CD4-positive, alpha-beta T cell treated with Interleukin-17A for 4 hours (primary cell): ENCODE measurements at places on chromosomes 7 and 10.

DNA sequence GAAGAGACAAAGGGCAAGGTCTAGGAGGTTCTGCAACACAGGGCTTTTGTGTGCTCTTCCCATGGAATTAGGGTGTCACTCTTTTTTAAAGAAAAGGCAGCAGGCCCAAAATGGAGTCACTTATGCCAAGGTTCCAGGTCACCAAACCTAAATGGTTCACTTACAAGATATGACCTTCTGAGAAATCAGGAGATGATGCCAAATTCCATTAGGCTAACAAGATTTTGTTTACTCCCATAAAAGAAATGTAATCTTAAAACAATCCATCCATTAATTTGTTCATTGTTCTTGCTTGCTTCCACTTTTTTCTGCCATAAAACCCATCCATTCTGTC, 158.1 kb downstream of the SNX13 start:
- DNase-seq: no peak

- DNase-seq: no peak
Measured at GRCh38 chr10:13719425-13719824, 132.7 kb downstream of the PRPF18 start.

GRCh38 chr10:81950358-81950757, 75.4 kb downstream of the NRG3 start:
- no peak for DNase-seq

GRCh38 chr7:11078247-11078834, 104.7 kb downstream of the PHF14 start:
- no peak for DNase-seq

GRCh38 chr10:112363696-112364688, 9.9 kb upstream of the ACSL5 start:
- no peak for DNase-seq

- no peak for DNase-seq
Measured at GRCh38 chr7:41729059-41729458, 26.2 kb upstream of the INHBA start.

- no peak for DNase-seq
Measured at GRCh38 chr7:151710646-151711434, 166.1 kb downstream of the PRKAG2 start.

GRCh38 chr7:121530227-121531174, 134.4 kb upstream of the FAM3C start:
- DNase-seq: peak; percentile 34

GRCh38 chr7:45157286-45157652, 322 bp upstream of the RAMP3 start:
- DNase-seq: no peak

DNA sequence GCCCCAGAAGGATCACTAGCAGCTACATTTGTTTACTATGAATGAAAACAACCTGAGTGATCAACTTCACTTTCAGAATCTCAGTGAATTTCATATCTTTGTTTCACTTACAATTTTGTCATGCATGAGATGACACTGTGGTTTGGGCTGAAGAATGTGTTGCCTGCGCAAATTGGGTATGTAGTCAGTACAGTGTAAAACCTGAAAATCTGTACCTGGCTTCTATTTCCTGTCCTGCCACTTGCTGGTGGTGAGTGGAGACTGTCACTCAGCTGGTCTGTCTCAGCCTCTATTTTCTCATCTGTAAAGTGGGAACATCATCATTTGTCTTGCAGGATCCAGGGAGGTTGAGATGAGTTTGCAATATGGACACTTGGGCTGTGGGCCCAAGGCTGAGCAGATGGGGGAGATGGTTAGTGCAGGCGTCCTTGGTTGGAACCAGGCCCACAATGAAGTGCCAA, 118.0 kb downstream of the WDFY4 start:
- DNase-seq: no peak

GRCh38 chr7:139702313-139702731, 75.5 kb downstream of the HIPK2 start:
- no peak for DNase-seq

- no peak for DNase-seq
Measured at GRCh38 chr7:138873220-138873892, 75.4 kb upstream of the ATP6V0A4 start.

DNA sequence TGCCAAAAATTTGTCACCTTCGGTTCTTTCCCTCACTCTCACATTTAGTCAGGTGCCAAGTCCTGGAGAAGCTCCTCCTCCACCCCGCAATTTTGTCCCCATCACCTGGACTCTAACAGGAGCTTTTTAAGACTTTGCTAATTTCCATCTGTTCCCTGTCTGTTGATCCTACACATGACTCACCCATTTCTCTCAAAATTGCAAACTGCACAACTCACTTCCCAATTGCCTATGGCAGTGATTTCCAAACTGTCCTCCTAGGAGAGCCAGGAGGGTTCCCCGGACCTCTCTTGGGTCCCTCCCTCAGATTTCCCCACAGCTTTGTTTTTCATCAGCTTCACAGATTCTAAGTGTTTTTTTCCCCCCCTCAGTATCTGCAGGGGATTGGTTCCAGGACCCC, 120.3 kb downstream of the WNT2 start:
- no peak for DNase-seq

DNA sequence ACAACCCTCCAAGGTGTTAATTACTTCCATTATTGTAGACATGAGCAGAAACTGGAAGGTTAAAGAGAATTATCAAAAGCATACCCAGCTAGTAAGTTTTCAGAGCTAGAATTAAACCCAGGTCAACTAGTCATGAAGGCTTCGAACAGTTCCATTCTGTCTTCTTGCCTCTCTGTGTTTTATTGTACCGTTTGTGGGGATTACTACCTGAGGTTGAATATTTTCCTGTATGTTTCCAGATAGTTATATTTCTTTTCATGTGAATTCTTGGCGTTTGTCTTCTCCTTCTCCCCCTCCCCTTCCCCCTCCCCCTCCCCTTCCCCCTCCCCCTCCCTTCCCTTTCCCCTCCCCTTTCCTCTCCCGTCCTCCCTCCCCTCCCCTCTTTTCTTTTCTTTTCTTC, 218.0 kb upstream of the GALNT17 start:
- DNase-seq: no peak

DNA sequence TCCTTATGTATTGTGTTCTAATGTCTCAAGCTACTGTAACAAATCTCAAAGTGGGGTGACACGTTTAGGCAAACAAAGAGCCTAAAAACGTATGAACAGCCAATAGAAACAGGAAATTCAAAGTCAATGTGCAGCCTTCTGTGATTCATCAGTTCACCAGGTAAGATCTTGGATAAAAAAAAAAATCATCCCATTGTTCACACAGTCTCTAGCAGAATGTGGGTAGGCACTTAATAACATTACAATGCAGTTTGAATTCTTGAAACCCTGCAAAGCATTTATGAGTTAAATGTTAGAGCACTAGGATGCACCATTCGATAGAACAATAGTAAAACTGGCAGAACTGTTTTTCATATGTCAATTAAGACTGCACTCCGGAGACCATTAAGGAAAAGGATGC, 88.2 kb upstream of the HDAC9 start:
- DNase-seq: no peak

DNA sequence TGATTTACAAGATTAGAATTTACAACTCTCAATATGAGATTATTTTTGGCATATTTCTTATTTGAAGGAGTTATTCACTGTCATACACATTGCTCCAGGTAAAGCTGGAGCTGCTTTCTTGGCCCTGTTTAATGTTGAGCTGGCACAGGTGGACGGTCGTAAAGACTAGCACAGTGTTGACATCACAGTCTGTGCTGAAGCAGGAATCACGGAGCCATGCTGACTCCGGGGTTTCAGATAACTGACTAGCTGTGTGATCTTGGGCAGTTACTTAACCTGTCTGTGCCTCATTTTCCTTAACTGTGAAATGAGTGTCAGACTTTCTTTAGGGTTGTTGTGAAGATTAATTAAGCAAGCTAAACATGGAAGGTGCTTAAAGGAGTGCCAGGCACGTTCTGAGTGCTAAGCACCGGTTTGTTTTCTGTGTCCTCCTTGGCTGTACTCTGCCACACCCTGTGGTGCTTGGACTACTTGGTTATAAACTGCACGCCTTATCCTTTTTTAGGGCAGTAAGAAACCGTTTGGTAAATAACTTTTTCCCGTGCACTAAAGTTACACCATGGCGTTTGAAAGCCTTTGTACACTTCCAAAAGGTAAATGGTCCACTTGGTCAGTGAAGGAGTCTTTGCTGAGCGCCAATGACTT, 47.7 kb downstream of the DYNC2I1 start:
- DNase-seq: no peak

DNA sequence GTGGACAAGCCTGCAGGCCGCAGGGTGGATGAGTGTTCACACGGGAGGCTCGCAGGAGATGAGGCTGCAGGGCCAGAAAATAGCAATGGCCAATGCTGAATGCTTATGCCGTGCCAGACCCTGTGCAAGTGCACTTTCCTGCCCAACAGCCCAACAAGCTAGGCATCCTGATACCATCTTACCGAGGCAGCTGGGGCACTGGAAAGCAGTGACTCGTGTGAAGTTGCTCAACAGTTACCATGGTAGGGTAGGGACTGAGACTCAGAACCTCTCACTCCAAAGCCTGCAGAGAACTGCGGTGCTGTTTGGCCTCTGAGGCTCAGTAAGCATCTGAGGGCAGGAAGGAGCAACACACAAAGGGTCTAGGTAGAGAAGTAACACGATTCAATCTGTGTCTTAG, 43.7 kb downstream of the JAZF1 start:
- DNase-seq: no peak

GRCh38 chr7:92698237-92698841, 108.1 kb upstream of the FAM133B start:
- DNase-seq: no peak

GRCh38 chr7:95723583-95724180, 48.7 kb upstream of the DYNC1I1 start:
- no peak for DNase-seq

DNA sequence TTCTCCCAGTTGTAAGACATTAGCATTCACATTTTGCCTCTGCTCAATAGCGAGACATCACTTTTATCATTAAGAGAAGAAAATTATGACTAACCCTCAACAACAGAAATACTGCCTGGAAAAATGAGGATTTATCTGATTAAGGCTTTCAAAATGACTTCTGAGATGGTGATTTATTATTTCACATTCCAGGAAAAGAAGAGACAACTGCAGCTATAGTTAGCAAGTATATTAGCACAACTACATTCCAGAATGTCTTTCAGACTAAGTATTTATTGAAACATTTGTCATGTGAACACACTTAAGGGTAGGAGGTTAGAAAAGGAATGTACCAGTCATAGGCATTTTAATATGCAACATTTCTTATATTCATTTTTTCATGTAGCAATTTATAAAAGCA, 162.0 kb downstream of the IQUB start:
- no peak for DNase-seq

- DNase-seq: no peak
Measured at GRCh38 chr10:22742678-22743077, 28.3 kb upstream of the PIP4K2A start.
